ENCODE measurements at places on chromosomes 11 and 22. TPM values are rescaled to one million over a fixed set of nuclear protein-coding genes. Genes with fewer than 3 reads are reported as not detected.

The SIK3 gene
- 53.7 TPM for total RNA-seq

The SMIM35 gene
- not detected for total RNA-seq

The OR51I1 gene
- total RNA-seq: not detected

The CEND1 gene
- total RNA-seq: not detected

The RAG1 gene
- total RNA-seq: 0.54 TPM

DNA sequence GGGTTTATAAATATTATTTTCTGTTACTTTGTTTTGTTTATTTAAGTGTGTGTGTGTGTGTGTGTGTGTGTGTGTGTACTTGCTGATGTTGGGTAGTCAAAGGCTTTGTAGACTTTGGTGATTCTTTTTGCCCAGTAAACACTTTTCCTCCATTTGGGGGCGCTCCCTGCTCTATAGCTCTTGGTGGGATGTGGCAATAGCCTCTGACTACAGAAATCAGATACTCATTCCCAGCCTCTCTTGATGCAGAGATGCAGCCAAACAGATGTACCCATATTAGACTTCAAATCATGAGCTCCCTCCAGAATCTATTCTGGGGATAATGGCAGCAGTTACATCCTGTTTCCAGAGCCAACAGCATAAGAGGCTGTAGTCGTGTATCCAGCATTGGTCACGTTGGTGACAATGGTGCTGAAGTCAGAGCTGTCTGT lies 33.4 kb upstream of the APOL5 start:
- no peaks in the 10 kb centered on the region for H3K4me1 ChIP-seq
- no peaks in the 10 kb centered on the region for H3K36me3 ChIP-seq
- no peak overlapping the region for H3K4me3 ChIP-seq
- no peak for DNase-seq
- no peak overlapping the region for H3K27ac ChIP-seq

DNA sequence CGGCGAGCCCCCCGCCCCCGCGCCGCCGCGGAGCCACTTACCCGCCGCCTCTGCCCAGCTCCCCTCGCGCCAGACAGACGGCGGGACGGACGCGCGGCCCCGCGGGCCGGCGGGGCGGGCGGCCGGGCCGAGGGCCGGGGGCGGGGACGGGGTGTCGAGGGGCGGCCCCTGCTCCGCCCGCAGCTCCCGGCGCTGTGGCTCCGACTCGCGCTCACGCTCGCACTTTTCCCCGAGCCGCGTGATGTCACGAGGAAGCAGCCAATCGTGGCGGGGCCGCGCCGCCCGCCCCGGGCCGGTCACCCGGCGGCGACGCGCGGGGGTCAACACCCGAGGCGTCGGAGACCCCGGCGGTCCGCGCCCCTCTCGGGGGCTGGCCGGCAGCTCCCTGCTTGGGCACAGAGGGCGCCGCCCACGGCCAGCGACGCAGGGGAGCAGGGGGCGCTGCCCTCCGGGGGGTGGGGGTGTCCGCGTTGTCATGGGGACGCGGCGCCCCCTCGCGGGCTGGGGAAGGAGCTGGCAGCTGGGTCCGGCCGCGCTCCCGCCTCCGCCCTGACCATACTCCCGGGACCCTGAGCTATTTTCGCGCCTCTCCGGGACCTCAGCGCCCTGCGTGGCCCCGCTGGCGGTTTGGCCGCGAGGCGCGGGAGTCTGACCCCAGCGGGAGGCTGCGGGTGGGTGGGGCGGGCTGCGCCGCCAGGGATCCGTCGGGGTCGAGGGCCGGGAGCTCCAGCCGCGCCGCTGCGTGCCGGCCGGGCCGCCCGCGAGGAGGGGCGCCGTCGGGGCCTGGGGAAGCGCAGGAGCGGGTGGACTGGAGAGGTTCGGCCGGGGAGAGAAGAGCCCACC lies at the start of gene CHRM4:
CHRM4 (minus strand) TSS at position 199 of the 843 bp plus-strand sequence. CDS start 5,219 bp downstream, outside the sequence.
- H3K4me3 ChIP-seq: peak within 1 kb of the TSS; percentile 66
- DNase-seq: no peak
- H3K27ac ChIP-seq: no peak within 1 kb of the TSS
- peaks cover 1% of the 10 kb centered on the region for H3K36me3 ChIP-seq

- H3K36me3 ChIP-seq: no peaks in the 10 kb centered on the region
- H3K27me3 ChIP-seq: no peaks in the 10 kb centered on the region
- H3K4me3 ChIP-seq: no peak overlapping the region
- H3K4me1 ChIP-seq: no peaks in the 10 kb centered on the region
- no peak for DNase-seq
These were observed 1220.2 kb downstream of the JRKL start for GRCh38 chr11:97610000-97610399.

DNA sequence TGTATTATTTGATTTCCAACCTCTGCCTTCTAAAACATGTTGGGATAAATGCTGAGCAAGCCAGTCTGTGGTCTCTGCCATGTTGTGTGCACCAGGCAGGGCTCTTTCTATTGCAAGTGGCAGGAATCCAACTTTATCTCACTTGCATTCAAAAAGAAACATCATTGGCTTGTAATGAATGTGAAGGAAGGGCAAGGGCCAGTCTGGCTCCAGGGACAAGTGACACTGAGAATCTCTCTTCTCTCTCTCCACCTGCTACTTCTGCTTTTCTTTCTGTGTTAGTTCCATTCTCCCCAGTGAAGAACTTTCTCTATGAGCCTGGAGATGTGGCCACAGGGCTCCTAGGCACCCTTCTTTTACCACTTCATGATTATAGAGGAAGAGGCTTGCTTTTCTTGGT lies 329.9 kb upstream of the NCAM1 start:
- no peak overlapping the region for H3K27ac ChIP-seq
- H3K4me1 ChIP-seq: no peaks in the 10 kb centered on the region
- H3K36me3 ChIP-seq: no peaks in the 10 kb centered on the region
- no peaks in the 10 kb centered on the region for H3K27me3 ChIP-seq
- DNase-seq: no peak

GRCh38 chr11:8356721-8357504 lies 93.2 kb upstream of the LMO1 start:
- no peak for DNase-seq
- H3K27ac ChIP-seq: no peak overlapping the region
- no peaks in the 10 kb centered on the region for H3K36me3 ChIP-seq
- H3K4me1 ChIP-seq: no peaks in the 10 kb centered on the region
- no peaks in the 10 kb centered on the region for H3K27me3 ChIP-seq
- no peak overlapping the region for H3K4me3 ChIP-seq

- no peak overlapping the region for H3K27ac ChIP-seq
- no peaks in the 10 kb centered on the region for H3K36me3 ChIP-seq
- no peak overlapping the region for H3K4me3 ChIP-seq
These were observed 27.2 kb upstream of the RASSF10 start for GRCh38 chr11:12981676-12982522.

GRCh38 chr11:101478587-101479369 lies 105.0 kb downstream of the TRPC6 start:
- H3K27me3 ChIP-seq: no peaks in the 10 kb centered on the region
- H3K36me3 ChIP-seq: no peaks in the 10 kb centered on the region
- H3K4me1 ChIP-seq: peaks cover 5% of the 10 kb centered on the region
- H3K4me3 ChIP-seq: no peak overlapping the region
- H3K27ac ChIP-seq: no peak overlapping the region

DNA sequence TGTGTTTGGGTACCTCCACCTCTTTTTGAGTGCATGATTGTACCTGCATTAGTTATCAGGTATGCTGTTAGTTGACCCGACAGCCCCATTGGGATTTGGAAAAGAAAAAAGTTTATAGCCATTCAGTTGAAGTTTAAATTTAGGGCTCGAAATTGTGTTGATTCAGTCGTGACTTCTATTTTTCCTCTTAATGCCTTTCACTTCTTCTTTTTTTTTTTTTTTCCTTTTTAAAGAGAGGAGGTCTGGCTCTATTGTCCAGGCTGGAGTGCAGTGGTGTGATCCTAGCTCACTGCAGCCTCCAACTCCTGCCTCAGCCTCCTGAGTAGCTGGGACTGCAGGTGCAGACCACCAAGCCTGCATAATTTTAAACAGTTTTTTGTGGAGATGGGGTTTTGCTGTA lies 2.3 kb downstream of the STT3A start:
- H3K4me1 ChIP-seq: peaks cover 3% of the 10 kb centered on the region
- no peak for DNase-seq
- H3K36me3 ChIP-seq: peaks cover 12% of the 10 kb centered on the region
- no peak overlapping the region for H3K27ac ChIP-seq
- H3K4me3 ChIP-seq: no peak overlapping the region
- no peaks in the 10 kb centered on the region for H3K27me3 ChIP-seq

GRCh38 chr11:130144141-130144540 lies 15.4 kb upstream of the ST14 start:
- H3K36me3 ChIP-seq: peaks cover 23% of the 10 kb centered on the region
- peaks cover 9% of the 10 kb centered on the region for H3K4me1 ChIP-seq
- no peak for DNase-seq
- H3K27ac ChIP-seq: no peak overlapping the region
- H3K27me3 ChIP-seq: no peaks in the 10 kb centered on the region

DNA sequence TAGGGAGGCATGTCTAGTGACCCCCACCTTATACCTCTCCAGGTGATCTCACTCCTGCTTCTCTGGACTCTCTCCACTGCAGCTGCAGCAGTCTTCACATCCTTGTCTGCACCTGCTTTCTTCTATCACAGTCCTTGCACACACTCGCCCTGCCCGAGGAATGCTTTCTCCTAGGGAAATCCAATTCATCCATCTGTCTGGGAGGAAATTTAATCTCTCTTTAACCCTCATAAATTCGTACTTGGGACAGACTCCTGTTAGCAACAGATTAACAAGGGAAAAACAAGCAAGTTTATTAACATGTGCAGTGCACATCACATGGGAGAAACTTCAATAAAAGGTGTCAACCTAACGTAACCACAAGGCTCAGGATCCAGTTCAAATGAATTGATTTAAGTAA lies 11.3 kb upstream of the RCN1 start:
- H3K4me1 ChIP-seq: no peaks in the 10 kb centered on the region
- no peak for DNase-seq
- H3K36me3 ChIP-seq: no peaks in the 10 kb centered on the region
- no peaks in the 10 kb centered on the region for H3K27me3 ChIP-seq
- H3K27ac ChIP-seq: no peak overlapping the region
- H3K4me3 ChIP-seq: no peak overlapping the region

GRCh38 chr11:75194147-75194546 lies 43.2 kb downstream of the SLCO2B1 start:
- DNase-seq: no peak
- H3K4me1 ChIP-seq: no peaks in the 10 kb centered on the region
- no peaks in the 10 kb centered on the region for H3K36me3 ChIP-seq
- no peak overlapping the region for H3K27ac ChIP-seq
- H3K4me3 ChIP-seq: no peak overlapping the region

- peak overlapping the region; percentile 70 for H3K4me3 ChIP-seq
- H3K36me3 ChIP-seq: peaks cover under 1% of the 10 kb centered on the region
- no peak overlapping the region for H3K27ac ChIP-seq
- peak; percentile 51 for DNase-seq
- H3K4me1 ChIP-seq: peaks cover 26% of the 10 kb centered on the region
These were observed 3.7 kb upstream of the RPS6KA4 start for GRCh38 chr11:64355078-64355940.

GRCh38 chr11:223026-223789 lies 12.9 kb downstream of the SIRT3 start:
- no peaks in the 10 kb centered on the region for H3K4me1 ChIP-seq
- H3K27ac ChIP-seq: no peak overlapping the region
- H3K36me3 ChIP-seq: peaks cover 4% of the 10 kb centered on the region
- DNase-seq: no peak
- H3K27me3 ChIP-seq: no peaks in the 10 kb centered on the region

Measured in thoracic aorta (tissue), 2 donors.